Activated naive CD8-positive, alpha-beta T cell treated with anti-CD3 and anti-CD28 coated beads for 36 hours (primary cell): ENCODE measurements at places on chromosomes 6 and 20. TPM values are rescaled to one million over a fixed set of nuclear protein-coding genes. Genes with fewer than 3 reads are reported as not detected.

WFDC12 gene
- total RNA-seq: not detected

DNA sequence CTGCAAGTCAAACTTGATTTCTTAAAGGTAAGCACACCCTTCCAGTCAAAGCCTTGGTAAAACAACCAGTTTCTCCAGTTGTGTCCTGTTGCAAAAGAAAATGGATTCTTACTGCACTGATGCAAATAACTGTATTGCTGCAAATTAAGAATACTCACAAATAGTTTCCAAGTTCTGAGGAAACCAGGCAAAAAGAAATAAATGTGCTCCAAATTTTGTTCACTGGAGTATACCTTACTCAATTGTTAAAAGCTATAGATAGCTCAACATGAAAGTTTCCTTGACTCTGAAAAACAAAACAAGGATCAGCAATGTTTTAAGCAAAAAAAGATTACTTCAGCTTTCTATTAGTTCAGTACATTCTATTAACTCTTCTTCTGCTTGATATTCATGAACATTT lies 75.2 kb downstream of the SLC16A10 start:
- no peak for DNase-seq

DNA sequence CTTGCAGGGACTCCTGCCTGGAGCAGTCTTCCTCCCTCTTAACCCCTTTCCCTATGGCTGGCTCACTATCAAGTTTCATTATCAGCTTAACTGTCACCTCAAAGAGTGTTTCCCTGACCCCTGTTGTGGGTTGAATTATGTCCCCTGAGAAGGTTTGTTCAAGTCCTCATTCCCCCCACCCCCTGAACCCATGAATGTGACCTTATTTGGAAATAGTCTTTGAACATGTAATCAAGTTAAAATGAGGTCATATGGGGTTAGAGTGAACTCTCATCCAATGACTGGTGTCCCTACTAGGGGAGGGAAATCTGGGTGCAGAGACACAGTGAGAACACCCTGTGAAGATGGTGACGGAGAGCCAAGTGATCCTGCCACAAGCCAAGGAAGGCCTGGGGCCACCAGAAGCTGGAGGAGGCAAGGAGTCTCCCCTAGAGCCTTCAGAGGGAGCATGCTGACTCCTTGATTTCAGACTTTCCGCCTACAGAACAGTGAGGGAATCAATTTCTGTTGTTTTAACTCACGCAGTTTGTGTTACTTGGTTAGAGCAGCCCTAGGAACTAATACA lies 165.2 kb upstream of the TOP1 start:
- DNase-seq: no peak

DNA sequence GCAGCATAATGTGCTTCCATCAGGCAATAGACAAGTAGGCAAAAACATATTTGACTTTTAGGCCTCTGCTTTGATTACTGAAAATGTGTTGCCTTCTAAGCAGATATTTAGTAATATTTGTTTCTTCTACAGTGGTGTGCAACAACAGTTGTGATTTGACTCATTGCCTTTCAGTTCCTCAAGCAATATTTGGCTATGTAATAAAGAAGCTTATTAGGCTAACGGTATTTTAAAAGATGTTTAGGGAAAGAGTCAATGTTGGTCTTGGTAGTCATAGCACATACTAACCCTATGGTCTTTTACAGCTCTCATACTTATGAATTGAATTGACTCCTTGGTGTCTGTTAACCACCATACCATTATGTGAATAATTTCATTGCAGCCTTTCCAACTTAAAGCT lies 124.1 kb downstream of the GRIK2 start:
- no peak for DNase-seq

GRCh38 chr6:170276369-170277057 lies 14.4 kb downstream of the DLL1 start:
- no peak for DNase-seq
